ENCODE measurements at places on chromosomes 1 and 21.

- no peak for DNase-seq
Observed at GRCh38 chr21:40967771-40968170, 120.8 kb upstream of the DSCAM start.

DNA sequence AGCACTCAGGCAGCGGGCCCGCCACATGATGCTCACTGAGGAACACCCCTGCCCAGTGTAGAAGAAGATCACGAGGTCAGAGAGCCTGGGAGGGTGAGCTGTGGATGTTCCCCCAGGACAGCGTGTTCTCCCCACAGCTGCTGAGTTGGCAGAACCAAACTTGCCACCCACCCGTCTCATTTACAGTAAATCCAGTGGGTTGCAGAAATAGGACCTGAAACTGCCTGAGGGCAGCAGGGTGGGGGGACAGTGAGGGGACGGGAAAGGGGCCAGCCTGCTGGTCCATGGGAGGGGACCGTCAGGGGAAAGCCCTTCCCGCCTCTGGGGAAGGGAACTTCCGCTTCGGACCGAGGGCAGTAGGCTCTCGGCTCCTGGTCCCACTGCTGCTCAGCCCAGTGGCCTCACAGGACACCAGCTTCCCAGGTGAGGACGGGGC, at the start of gene C1QB:
C1QB (plus strand) TSS at position 356 of the 436 bp plus-strand sequence. CDS start 6,227 bp downstream, outside the sequence.
- no peak for DNase-seq

DNA sequence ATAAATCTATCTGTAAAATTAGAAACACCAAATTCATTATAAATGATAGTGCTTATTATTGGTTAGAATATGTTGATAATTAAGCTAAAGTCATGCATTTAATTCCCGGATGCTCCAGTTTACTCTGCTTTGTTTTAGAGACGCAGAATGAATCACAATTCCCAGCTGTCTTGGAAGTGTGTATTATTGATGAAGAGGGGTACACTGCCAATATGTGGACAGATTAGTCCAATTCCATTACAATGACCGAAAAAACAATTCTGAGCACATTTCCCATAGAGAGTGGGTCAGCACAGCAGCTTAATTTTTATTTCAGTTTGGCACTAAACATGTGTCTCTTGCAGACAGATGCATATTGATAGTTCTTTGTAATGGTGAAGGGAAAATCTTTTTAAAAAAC, 146.7 kb downstream of the KCNT2 start:
- DNase-seq: no peak

DNA sequence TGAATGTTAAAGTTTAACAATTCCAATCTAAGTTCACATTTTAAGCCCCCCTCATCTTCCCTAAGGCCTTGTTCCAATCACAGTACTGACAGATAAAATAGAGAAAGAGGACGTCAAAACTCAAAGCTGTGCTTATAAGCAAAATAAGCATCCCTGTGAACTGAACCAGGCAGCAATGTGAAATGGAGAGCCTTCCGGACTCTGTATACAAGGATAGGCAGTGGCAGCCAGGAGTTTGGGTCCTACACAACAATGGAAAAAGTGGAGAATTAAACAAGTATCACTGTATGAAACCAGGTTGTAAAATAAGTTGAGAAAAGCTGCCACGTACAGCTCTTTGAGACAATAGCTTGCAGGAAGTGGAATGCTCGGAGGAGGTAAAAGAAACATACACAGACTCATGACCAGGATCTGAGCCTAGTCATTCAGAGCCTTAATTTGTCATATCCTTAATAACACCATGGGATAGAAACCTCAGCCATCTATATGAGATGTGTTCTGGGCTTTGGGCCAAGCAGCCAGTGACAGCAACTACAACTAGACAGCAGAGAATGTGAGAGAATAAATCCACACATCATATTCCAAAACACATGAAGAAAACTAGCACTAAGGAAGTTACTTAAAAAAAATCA, 55.2 kb upstream of the PALMD start:
- no peak for DNase-seq

GRCh38 chr1:204225841-204226735, 12.3 kb upstream of the GOLT1A start:
- no peak for DNase-seq

GRCh38 chr21:36245649-36246048, 74.3 kb upstream of the MORC3 start:
- DNase-seq: no peak

- no peak for DNase-seq
Observed at GRCh38 chr1:38577937-38578270, 281.7 kb downstream of the RRAGC start.

- no peak for DNase-seq
Observed at GRCh38 chr1:29563571-29563970, 327.2 kb downstream of the PTPRU start.

DNA sequence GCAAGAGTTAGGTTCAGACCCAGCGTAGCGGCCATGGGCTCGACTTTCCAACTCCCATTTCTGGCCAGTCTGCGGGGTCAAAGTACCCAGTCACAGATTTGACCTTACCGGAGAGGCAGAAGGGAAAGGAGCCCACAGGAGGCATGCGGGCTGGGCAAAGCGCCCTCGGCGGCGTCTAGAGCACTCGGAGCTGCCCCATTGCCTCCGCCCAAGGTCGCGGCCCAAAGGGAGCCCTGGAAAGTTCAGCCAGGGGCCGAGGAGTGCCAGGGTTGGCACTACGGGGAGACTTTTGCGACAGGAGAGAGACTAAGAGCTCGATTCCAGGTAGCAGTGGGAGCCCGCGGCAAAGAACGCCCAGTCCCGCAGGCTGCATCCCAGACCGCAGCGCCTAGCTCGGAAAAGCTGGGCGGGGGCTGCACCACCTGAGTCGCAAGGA, 896 bp downstream of the KANK4 start:
- no peak for DNase-seq

DNA sequence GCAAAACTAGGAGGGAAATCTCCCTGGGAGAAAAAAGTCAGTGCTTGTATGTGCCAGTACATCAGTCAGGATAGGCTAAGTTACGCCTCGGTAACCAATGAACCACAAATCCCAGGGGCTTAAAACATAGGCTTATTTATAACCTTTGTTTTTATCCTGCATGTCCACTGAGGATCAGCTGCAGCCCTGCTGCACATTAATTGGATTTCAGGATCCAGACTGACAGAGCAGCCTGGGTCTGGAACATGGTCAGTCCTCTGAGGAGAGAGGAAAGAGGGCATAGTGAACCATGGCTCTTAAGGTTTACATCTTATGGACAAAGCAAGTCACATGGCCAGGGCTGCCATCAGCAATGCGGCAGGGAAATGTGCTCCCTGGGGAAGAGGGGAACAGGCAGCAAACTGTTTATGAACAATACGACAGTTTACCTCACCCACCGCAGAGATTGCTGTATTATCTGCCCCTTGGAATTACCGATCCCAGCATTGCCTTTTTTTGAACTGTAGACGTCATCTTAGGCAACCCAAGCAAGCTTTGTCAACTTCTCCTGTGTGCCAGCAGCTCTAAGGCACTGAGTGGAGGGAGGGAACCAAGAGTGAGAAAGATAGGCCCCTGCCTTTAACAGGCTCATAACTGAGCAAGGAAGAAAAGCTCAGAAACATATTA, 9.1 kb upstream of the SPRR4 start:
- no peak for DNase-seq

DNA sequence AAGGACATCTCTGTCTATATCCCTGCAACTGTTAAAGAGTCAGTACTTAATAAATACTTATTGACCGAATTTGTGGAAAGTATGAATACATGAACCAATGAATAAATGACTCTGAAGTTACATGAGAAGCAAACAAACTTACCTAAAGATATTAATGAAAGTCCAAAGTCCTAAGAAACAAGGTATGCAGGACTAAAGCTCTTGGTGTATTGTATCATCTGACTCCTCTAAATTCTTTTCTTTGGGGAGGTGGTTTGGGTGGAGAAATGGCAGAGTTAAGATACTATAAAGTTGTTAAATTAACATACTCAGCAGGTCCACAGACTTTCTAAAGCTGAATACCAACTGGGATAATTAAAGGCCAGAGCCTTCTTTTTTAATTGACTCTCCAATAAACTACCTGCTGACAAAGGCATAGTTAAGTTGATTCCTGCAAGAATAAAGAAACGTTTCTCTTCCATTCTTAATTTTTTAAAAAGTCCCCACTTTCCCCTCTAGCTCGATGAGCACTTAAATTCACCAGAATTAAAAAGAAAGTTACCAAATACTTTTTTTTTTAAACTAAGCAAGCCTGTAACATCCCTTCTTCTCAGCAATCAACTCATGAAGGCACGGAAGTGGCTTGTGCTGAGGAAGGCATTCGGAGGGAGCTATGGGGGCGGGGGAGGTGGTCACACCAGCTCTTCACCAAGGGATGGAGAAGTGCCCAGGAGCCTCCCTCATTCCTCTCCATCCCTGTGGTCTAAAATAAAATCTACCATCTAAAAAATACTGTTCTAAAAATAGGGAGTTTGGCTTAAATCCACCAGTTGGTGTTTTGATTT, 61.1 kb downstream of the GADD45A start:
- DNase-seq: no peak

DNA sequence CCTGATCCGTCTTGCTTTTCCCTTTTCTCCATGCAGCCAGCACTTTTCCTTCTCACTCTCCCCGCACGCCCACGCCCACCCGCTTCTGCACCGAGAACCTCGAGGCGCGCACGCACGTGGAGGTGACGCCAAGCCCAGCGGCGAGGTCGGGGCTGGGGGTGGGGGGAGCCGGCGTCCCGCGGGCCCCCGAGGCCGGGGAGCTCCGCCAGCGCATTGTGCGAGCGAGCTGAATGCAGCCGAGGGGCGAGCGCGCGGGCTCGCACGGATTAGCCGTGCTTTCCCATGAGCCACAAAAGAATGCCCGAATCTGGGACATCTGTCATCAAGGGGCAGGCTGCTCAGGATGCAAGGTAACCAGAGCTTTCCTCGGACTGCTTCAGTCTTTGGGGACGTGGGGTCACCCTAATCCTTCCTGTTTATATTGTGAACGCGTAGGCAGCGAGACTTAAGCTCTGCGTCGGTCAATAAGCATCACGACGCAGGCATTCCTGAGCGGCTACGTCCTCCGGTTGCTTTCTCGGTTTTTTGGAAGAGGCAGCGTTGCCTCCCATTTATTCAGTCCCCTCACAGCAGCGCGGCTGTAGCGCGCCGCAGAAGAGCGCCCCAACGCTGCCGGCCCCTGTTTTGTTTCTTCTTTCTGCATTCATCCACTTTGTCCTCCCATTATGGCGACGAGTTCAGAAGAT, 67.3 kb upstream of the AKT3 start:
- no peak for DNase-seq

DNA sequence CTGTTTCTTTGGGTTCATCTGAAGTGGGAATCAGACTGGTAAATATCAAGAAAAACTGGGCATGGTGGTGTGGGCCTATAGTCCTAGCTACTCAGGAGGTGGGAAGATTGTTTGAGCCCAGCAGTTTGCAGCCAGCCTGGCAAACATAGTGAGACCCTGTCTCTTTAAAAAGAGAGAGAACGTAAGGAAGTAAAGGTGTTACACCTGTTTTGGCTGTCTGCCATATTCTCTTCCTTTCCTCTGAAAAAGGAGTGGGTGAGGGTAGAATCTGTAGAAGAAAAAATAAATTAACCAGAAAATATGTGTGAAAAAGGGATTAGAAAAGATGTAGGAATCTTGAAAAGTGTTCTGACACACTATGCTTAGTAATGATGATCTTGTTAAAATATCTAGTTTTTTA, 20.0 kb downstream of the AHCYL1 start:
- no peak for DNase-seq

GRCh38 chr1:234125283-234125682, 220.8 kb downstream of the SLC35F3 start:
- DNase-seq: no peak

GRCh38 chr1:29504196-29504595, 267.9 kb downstream of the PTPRU start:
- no peak for DNase-seq

DNA sequence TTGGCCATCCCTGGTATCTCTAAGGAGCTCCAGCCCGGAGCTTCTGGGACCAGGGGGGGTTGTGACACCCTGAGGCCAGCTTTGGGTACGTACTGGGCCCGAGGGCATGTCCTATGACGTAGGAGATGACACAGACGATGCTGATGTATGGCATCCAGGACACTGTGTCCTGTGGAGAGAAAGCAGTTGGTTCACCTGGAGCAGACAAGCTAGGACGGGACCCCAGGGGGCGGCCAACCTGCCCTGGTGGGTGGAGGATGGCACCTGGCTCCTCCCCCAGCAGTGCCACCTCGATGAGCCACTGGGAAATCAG, 12.1 kb upstream of the SLC2A7 start:
- no peak for DNase-seq

DNA sequence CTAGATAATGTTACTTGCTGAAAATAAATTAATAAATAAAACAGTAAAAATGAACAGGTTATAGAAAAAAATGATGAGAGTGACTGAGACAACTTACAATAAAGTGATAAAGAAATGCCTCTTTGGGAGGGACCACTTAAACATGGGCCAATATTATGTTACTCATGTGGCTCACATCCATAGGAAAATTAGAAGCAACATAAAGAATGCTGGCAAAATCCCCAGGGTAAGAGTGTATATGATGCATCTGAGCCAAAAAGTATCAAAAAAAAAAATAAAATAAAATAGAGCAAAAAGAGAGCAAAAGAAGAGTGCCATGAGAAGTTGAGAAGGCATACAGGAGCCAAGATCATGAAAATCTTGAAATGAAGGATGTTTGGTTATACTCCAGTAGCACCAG, 818.0 kb downstream of the LTN1 start:
- no peak for DNase-seq

DNA sequence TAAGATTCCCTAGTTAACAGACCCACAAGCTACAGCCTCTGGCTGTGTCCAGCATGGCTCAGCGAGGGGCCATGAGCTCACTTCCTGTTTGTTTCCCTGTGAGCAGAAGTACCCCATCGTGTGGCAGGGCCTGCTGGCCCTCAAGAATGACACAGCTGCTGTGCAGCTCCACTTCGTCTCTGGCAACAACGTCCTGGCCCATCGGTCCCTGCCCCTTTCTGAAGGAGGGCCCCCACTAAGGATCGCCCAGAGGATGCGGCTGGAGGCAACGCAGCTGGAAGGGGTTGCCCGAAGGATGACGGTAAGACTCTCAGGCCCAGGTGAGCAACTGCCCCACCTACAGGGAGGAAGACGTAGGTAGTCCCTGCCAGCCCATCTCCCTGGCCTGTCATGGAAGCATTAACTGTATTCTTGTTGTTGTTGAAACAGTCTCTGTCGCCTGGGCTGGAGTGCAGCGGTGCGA, 38.2 kb downstream of the ZBTB17 start:
- DNase-seq: no peak

- no peak for DNase-seq
Observed at GRCh38 chr1:216926720-216927510, 203.7 kb upstream of the ESRRG start.

All from thoracic aorta (tissue), 2 donors.